ENCODE measurements at places on chromosomes 5 and 9.

- H3K4me1 ChIP-seq: peaks cover 16% of the 10 kb centered on the region
- H3K27ac ChIP-seq: no peak overlapping the region
- DNase-seq: no peak
These were observed 44.3 kb downstream of the RETREG1 start for GRCh38 chr5:16572289-16573015.

DNA sequence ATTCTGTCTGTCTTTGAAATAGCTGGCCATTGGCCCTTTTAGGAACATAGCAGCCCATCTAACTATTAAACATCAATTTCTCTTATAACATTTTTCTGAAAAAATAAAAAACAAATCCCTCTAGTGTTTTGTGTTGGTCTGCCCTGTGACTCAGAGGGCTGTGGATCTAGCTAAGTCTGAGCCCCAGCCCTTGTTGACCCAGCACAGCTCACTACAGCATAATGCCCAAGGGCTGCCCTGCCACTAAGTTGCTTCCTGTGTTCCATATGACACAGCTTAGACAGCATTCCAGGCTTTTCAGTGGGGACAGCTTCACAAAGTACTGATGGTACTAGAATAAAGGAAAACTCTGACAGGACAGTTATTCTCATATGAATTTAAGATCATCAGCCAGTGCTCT is 136.0 kb downstream of the SCAMP1 start:
- no peaks in the 10 kb centered on the region for H3K36me3 ChIP-seq
- DNase-seq: no peak
- H3K27ac ChIP-seq: no peak overlapping the region
- H3K4me3 ChIP-seq: no peak overlapping the region
- H3K27me3 ChIP-seq: no peaks in the 10 kb centered on the region
- no peaks in the 10 kb centered on the region for H3K4me1 ChIP-seq

DNA sequence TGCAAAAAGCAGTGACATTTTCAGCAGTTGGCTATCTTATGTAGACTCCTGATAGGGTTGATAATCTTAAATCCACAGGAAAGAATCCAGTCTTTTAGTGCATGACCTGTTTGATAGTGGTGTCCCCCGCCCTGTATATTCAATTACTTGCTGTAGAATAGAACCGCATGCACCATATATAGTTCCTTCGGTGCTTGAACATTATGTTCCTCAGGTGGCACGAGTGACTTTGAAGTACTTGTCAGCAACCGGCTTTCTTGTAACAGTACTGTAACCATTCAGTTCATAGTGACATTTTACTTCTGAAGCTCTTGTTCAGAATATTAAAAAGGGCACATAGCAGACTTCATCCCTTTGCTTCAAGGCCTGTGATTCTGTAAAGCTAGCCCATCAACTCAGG is 163.2 kb upstream of the KLF9 start:
- peaks cover under 1% of the 10 kb centered on the region for H3K27me3 ChIP-seq
- no peaks in the 10 kb centered on the region for H3K4me1 ChIP-seq
- no peaks in the 10 kb centered on the region for H3K36me3 ChIP-seq
- DNase-seq: no peak
- no peak overlapping the region for H3K4me3 ChIP-seq

- no peak for DNase-seq
- no peaks in the 10 kb centered on the region for H3K36me3 ChIP-seq
- H3K27ac ChIP-seq: no peak overlapping the region
These were observed 126.9 kb upstream of the PDE4D start for GRCh38 chr5:60020457-60020856.

- DNase-seq: peak; percentile 92
- peak overlapping the region; percentile 2 for H3K4me3 ChIP-seq
- peak overlapping the region; percentile 55 for H3K27ac ChIP-seq
- H3K36me3 ChIP-seq: no peaks in the 10 kb centered on the region
- H3K27me3 ChIP-seq: no peaks in the 10 kb centered on the region
These were observed 51.7 kb upstream of the SEMA6A start for GRCh38 chr5:116626272-116626723.

DNA sequence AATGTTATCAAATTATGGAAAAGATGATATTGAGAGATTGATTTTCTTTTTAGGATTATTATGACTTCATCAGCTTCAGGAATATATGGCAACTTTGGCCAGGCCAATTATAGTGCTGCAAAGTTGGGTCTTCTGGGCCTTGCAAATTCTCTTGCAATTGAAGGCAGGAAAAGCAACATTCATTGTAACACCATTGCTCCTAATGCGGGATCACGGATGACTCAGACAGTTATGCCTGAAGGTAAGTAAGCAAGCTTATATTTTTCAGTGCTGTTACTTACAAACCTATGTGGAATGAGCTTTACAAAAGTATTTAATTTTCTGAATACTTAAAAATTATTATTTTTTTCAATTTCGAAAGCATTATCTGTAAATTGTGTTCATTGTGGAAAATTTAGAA is 26.5 kb downstream of the HSD17B4 start:
- H3K27ac ChIP-seq: no peak overlapping the region
- no peaks in the 10 kb centered on the region for H3K4me1 ChIP-seq
- H3K27me3 ChIP-seq: no peaks in the 10 kb centered on the region
- no peak overlapping the region for H3K4me3 ChIP-seq
- no peak for DNase-seq

DNA sequence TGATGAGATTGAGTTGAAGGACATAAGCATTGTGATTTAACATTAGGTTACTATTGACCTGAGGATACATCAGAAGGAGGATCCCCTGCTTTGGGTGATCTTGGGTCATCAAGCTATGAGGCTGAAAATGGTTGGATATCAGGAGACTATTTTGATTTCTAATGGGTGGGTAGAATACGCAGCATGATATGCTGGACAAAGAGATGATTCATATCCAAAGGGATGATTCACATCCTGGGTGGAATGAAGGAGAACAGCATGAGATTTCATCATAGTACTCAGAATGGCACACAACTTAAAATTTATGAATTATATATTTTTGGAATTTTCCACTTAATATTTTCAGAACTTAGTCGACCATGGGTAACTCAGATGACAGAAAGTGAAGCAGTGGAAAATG is 1759.5 kb upstream of the C9orf72 start:
- H3K27ac ChIP-seq: no peak overlapping the region
- H3K4me3 ChIP-seq: no peak overlapping the region
- peak; percentile 62 for DNase-seq
- no peaks in the 10 kb centered on the region for H3K36me3 ChIP-seq

DNA sequence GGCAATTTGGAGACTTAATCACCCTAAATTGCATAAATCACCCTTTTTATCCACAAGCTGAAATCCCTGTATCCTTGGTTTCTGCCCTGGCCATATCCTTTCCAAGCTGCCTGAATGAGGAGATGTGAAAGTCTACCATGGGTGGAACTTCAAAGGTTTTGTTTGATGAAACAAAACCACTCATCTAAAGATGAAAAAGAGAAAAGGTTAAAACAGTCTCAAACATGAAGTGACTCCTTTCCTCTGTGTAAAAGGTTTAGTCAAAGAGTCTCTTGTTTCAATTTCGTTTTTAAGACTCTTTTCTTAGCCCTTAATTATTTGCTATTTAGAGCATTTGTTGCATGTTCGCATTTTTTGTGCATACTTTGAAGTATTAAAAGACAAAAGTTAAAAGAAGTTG is 11.2 kb downstream of the SLC45A2 start:
- H3K27ac ChIP-seq: no peak overlapping the region
- DNase-seq: no peak
- H3K36me3 ChIP-seq: no peaks in the 10 kb centered on the region
- H3K27me3 ChIP-seq: no peaks in the 10 kb centered on the region

DNA sequence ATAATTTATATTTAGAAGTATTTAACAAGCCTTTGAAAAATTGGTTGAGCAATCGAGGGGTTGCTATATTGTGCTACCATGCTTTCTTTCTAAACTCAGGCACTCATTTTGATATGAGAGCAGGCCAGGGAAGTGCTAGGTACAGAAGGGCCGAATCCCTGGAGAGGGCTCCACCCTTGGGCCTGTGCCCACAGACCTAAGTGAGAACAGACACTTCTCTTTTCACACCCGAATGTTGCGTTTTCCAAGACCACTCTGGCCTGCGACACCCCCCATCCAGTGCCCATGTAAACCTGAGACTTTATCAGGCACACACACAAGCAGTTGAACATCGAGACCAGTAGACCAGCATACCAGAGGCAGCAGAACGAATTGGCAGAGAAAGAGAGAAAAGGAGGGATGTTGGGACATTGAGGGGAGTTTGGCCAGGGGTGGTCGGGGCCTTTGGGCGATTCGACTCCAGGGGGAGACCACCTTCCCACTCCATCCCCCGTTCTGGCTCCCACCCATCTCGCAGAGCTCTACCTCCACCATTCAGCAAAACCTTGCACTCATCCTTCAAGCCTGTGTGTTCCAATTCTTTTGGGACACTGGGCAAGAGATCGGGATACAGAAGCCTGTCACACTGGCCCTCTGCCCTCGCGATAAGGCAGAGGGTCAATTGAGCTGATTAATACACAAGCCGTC is 134.8 kb downstream of the FBXO4 start:
- no peak overlapping the region for H3K27ac ChIP-seq
- H3K4me1 ChIP-seq: no peaks in the 10 kb centered on the region
- no peaks in the 10 kb centered on the region for H3K36me3 ChIP-seq
- no peak overlapping the region for H3K4me3 ChIP-seq
- no peak for DNase-seq

GRCh38 chr5:168946363-168946762 is 354.6 kb downstream of the SLIT3 start:
- H3K4me1 ChIP-seq: no peaks in the 10 kb centered on the region
- no peak overlapping the region for H3K4me3 ChIP-seq
- peak; percentile 7 for DNase-seq
- no peak overlapping the region for H3K27ac ChIP-seq

DNA sequence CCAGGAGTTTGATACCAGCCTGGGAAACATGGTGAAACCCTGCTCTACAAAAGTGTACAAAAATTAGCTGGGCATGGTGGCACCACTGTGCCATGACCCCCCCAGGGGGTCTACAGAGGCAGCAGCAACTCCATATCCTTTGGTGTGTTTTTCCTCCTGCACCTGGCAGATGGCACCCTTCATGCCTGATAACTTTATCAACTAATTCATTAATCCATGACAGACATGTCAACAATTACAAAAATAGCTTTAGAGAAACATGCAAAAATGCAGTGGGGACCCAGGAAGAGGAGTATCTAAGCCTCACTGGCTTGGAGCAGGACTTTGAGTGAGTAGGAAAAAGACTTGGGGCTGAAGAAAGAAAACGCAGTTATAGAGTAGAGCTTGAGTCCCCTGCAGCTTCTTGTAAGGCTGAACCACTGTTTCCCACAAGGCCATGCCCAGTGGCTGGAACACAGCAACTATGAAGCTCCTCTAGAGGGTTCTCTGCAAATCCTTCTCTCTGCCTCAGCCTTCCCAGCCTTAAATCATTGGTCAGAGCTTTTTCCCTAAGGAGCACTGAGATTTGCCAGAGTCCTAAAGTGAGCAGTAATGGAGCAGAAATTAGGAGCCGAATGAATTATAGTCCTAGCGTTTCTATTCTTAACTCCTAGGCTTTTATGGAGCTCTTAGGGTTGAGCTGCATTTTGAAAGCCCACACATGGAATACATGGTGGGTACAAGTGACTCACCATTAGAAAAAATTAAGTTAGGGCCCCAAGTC is 25.5 kb upstream of the B4GALT1 start:
- H3K4me3 ChIP-seq: no peak overlapping the region
- H3K36me3 ChIP-seq: no peaks in the 10 kb centered on the region
- no peak for DNase-seq
- H3K27ac ChIP-seq: no peak overlapping the region

DNA sequence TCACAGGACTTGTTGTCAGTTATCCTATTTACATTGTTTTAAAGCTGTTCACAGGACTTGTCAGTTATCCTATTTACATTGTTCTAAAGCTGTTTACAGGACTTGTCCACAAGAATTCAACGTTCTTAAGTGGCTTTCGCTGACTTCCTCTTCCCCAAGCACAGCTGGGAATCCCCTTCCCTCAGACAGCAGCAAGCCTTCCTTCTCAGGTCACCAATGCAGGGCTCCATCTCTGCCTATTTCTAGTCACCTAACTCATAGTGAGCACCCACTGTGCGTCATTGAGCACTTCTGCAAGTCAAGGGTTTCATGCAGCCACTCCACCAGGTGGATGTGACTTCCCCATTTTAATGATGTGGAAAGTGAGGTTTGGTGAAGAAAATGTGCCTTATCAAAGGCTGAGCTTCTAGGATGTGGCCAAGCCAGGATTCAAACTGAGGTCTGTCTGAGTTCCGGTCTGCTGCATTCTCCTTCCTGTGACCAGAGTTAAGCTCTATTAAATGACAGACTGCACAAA is 109.8 kb upstream of the ZNF462 start:
- H3K4me3 ChIP-seq: no peak overlapping the region
- no peak for DNase-seq
- no peaks in the 10 kb centered on the region for H3K27me3 ChIP-seq
- H3K4me1 ChIP-seq: no peaks in the 10 kb centered on the region
- no peaks in the 10 kb centered on the region for H3K36me3 ChIP-seq

GRCh38 chr5:160627921-160628618 is 206.4 kb downstream of the PTTG1 start:
- no peak overlapping the region for H3K27ac ChIP-seq
- no peak overlapping the region for H3K4me3 ChIP-seq
- DNase-seq: no peak
- H3K27me3 ChIP-seq: peaks cover 49% of the 10 kb centered on the region
- no peaks in the 10 kb centered on the region for H3K4me1 ChIP-seq

- no peaks in the 10 kb centered on the region for H3K4me1 ChIP-seq
- no peak overlapping the region for H3K4me3 ChIP-seq
- no peak for DNase-seq
- H3K27ac ChIP-seq: no peak overlapping the region
- H3K27me3 ChIP-seq: no peaks in the 10 kb centered on the region
- no peaks in the 10 kb centered on the region for H3K36me3 ChIP-seq
These were observed 15.0 kb downstream of the CARD19 start for GRCh38 chr9:93111001-93111370.

- H3K4me1 ChIP-seq: peaks cover 6% of the 10 kb centered on the region
- no peak overlapping the region for H3K4me3 ChIP-seq
- H3K27ac ChIP-seq: no peak overlapping the region
- no peak for DNase-seq
- H3K36me3 ChIP-seq: no peaks in the 10 kb centered on the region
These were observed 4.7 kb downstream of the FKBP15 start for GRCh38 chr9:113216406-113216805.

DNA sequence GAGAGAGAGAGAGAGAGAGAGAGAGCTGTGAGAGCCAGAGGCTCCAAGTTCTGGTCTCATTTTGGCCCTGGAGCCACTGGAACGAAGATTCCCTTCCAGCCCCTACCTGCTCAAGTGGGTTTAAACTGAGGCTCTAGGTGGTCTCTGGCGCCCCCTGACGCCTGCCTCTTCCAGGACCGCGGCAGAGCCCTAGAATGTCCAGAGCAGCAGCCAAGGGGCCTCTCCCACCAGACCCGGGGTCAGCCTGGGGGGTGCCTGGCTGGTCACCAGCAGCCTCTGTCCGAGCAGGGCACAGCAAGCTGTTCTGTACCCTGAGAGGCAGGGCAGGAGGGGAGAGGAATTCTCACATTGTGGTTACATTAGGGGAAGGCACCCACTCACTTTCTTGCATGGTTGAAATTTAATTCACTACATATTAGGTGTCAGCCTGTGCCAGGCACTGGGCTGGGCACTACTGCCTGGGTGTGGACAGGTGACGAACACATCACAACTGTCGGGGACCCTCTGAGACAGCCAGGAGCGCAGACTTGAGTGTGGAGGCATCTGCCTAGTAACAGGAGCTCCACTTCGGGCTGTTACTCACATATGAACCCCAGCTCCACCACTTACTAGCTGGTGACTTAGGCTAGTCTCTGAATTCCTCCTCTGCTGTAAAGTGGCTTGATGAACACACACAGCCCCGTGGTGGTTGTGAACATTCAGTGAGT is 44.5 kb downstream of the AMBP start:
- no peak overlapping the region for H3K27ac ChIP-seq
- peaks cover 7% of the 10 kb centered on the region for H3K4me1 ChIP-seq
- H3K4me3 ChIP-seq: no peak overlapping the region
- peak; percentile 48 for DNase-seq
- H3K36me3 ChIP-seq: peaks cover 14% of the 10 kb centered on the region

Measured in A673 (cell line).